ENCODE measurements at places on chromosomes 5 and 9.

GRCh38 chr5:154706416-154706815, 48.8 kb upstream of the LARP1 start:
- DNase-seq = no peak

DNA sequence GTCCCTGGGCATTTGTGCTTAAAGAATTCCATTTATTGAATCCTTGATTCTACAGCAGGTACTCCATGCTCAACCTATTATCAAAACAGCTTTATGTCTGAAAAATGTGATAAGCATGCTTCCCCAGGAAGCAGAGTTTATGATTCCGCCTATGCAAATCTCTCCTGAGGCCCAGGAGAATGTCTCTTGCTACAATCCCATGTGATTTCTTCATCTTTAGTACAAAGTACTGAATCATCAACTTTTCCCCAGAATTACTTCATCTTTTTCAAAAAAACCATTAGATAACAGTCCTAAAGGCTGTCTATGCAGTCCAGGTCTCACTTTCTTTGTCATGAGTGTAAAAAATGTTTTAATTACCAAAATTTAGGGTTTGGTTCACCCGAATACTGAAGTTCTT, 130.2 kb upstream of the ADAMTSL1 start:
- peak; percentile 57 for DNase-seq

DNA sequence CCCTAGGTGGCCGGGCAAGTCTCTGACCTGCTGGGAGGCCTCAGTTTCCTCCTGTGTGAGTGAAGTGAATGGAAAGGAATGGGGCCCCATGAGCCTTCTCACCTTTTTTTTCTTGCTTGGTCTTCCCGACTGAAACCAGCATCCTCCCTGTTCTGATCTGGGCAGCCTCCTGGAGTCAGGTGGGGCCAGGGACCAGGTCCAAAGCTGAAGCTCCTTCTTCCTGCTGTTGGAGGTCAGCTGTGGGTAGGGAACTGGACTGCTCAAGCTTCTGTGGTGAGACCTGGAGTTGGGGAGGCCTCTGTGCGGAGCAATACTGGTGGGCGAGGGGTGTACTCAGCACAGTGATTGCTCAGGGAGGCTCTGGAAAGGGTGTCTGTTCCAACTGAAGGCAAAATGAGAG, 99.7 kb downstream of the PCSK1 start:
- DNase-seq = no peak

DNA sequence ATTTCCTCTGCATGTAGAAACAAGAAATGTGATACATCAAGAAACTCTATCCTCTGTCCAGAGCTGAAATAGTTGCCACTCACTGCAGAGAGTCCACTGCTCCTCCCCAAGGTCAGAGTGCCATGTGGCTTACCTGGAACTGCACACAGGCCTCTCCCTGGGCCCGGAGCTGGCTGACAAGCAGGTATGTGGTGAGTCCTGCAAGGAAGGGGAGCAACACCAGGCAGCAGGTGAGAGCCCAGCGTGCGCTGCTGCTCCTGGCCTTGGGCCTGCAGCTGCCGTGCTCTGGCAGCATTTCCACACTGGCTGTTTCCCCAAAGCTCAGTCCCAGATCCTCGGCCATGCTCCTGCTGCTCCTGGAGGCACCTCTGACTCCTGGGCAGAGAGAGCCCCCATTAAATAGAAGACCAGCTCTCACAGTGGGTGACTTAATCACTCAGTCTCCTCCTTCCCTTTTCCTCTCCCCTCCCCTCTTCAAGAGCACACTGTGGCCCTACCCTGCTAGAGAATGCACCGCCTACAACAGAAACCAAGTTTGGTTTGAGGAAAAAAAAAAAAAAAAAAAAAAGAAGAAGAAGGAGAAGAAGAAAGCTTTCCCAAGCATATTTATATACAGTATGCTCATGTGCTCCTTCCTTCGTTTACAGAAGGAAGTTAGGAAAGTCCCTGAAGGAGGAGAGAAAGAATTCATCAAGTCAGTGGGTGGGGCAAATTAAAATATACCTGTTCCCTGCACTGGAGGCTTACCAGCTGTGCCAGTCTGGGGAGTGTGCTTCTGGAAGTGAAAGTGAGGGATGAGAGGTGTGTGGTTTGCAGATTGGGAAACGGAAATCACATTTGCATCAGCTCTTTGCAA, at the start of gene TNFSF15:
Gene TNFSF15, minus strand, starts transcription at position 370 of the 856 bp plus-strand sequence. Its CDS starts 27 bp downstream, at position 343.
- peak; percentile 19 for DNase-seq

GRCh38 chr5:154228696-154229095, 38.2 kb downstream of the GALNT10 start:
- no peak for DNase-seq

GRCh38 chr5:98318386-98318785, 455.1 kb upstream of the RGMB start:
- no peak for DNase-seq

- no peak for DNase-seq
These were observed 68.0 kb upstream of the TBC1D9B start for GRCh38 chr5:179975713-179976134.

DNA sequence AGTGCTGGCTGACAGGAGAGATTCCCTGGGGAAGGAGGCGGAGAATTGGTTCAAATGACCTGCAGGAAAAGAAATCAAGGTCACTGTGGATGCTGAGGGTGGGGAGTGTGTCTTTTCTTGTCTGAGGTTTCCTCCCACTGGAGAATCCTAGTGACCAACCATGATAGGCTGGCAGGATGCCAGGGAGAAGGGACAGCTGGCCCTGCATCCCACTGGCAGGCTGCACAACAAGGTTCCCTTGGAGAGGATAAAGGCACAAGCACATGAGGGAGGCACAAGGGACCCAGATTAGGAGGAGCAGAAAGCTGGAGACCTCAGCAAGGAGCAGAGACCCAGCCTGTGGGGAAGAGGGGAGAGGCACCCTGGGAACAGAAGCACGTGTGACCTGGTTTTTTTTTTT, 11.4 kb upstream of the ZDHHC12 start:
- DNase-seq = no peak

DNA sequence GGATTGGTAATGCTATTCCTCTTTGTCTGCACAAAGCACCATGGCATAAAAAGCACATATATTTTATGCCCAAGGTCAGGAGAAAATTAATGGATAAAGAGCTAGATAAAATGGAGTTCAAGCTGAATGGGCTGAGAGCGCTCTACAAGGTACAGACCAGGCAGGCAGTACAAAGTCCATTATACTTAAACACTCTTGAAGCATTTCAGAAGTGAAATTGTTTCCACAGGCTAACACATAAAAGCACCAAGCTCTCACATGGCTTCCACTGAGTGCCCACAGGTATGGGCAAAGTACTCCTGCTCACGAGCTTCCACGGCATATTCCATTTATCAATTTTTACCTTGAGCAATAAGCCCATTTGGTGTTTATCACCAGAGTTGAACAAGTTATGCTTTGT, 771.2 kb upstream of the DMAC1 start:
- no peak for DNase-seq

DNA sequence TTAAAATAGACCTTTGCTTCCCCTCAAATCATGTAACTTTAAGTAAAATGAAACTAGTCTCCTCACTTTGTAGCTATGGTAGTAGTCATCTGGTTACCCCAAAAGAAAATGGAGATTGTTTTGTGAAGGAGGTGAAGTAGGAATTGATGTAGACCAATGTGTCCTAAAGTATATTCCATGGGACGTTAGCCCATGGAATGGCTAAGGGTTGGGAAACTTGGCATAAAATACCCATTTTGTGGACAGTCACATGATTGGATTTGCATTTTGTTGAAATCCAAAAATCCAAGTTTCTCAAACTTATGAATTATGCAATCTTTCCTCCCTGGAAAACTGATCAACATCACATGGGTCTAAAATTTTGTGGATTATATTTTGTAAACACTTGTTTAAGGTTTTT, 290.6 kb downstream of the OSTF1 start:
- DNase-seq = no peak

DNA sequence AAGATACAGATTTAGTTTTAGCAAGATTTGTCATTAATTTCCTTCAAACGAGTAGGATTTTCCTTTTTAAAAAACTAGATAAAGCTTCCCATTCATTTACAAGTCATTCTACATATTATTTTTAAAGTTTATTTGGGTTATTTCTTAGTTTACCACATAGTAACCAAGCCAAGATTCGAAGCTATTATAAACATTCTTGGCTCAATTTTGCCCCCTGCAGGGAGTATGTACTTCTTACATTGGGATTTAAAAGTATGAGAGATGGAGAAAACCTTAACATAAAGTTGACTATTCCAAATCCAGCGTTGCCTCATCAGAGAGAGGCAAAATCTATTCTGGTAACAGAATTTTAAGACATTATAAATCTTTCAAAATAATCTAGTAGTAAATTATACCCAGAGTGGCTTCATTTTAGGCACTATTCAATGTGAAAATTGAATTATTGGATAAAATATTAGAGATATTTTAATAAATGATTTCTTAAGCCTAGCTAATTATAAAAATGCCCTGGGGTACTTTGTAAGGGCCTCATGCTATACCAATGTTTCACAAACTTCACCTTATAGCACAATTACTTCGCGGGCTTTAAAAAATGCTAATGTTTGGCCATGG, 39.1 kb downstream of the FBN2 start:
- DNase-seq = peak; percentile 27

GRCh38 chr9:136338511-136338910, 11.2 kb downstream of the GPSM1 start:
- no peak for DNase-seq

DNA sequence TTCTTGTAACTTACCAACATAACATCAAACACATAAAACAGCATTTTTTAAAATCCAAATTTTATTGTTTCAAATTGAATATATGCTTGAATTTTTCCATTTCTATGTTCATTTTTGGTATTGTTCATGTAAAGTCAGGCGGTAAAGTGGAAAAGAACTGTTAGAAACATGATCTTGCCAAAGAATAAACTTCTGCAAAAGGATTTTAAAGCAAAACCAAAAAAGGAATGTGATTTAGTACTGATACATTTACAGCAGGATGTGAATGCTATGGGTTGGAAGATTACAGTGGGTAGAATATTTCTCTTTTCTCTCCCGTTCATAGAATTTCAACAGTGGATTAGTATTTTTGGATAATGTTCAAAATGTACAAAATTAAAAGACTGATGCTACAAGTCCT, 277.2 kb upstream of the MPDZ start:
- DNase-seq = no peak

GRCh38 chr5:123285122-123286023, 137.8 kb downstream of the CEP120 start:
- peak; percentile 36 for DNase-seq

DNA sequence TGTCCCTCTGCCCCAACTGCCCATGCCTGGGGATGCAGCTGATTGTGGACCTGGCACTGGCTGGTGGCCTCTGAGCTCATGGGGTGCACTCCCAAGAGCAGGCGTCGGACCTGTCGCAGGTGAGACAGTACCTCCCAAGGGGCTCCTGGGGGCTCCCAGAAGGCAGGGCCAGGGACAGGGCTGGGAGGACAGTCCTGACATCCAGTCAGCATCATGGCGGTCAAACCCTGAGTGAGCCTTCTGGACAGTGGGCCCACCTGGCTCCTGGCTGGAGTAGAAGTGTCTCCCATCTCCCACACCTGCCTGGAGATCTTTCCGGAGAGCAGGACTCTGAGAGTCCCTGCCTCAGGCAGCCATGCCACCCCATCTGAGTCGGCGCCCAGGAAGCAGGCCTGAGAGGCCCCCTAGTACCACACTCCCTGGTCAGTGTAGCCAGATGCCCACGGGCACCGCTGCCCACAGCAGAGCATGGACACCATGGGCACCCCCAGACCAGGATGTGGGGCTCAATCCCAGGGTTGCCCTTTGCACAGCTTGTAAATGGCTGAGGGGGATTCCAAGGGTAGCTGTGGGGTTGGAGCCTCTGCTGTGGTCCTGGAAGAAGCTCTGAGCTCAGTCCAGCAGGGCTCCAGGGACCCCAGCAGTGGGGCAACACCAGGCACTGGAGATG, 6.6 kb downstream of the LCN9 start:
- DNase-seq = no peak

DNA sequence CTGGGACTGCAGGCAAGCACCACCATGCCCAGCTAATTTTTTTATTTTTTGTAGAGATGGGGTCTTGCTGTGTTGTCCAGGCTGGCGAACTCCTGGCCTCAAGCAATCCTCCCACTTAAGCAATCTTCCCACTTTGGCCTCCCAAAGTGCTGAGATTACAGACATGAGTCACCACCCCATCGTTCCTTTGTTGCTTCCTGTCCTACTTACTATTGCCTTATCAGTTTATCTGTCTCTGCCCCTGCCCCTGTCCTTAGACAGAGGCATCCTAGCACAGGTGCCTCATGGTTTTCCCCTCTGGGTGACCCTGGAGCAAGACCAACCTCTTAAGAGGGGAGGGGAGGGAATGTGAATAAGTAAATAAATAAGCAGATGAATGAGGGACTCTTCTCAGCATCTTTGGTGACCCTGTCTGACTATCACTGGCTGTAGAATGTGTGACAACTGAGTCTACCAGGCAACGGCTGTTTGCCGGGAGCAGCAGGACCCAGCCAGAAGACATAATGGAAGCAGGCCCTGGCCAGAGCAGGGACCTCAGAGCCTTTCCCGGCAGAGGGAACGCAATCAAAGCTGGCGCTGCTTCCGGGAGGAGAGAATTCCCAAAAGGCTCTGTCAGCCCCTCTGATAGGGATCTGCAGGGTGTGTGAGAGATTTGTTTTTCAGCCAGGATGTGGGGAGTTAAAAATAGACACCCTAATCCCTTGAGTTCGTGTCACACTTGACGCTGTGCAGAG, 43.8 kb upstream of the DAB2IP start:
- DNase-seq = peak; percentile 32

DNA sequence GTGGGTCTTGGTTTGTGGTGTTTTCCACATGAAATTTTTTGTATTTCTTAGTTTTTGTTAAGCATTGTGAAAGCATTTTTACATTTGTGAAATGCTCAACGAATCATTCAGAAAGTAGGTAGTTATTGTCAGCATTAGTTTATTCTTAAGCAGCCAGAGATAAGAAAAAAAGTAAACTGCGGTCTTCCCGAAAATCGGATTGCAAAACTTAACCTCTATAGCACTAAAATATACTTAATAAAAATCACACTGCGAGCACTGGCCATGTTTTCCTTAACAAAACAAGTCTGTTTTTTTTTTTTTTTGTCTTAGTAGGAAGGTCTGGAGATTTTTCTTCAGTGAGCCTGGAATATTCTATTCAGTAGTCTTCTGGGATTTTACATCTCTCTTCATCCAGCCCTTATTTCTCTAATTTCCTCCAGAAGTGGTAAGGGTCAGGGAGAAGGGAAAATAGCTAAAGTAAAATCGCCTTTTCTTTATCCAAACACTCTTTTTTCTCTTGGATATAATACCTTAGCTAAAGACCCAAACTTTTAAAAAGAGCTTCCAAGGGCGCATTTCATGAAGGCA, 289.9 kb downstream of the DMAC1 start:
- no peak for DNase-seq

- no peak for DNase-seq
These were observed 168.3 kb upstream of the TLE4 start for GRCh38 chr9:79403495-79403894.

DNA sequence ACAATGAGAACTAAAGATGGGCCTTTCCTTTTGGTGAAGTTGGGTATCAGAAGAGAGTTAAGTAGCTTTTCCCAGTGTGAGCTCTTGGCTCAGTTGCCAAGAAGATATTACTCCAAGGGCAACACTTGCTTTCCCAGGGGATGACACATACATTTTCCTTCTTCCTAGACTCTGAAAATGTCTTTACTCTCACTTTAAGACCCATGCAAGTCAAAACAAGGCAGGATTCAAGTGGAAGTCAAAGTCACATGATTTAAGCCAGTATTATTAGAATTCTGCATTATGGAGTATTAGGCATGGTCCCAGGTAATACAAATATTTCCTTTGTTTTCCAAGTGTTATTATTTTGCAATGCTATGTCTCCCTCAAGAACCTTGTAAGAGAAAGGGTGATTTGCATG, 175.1 kb downstream of the PPP2R2B start:
- no peak for DNase-seq

- peak; percentile 97 for DNase-seq
These were observed 17.9 kb upstream of the EGFL7 start for GRCh38 chr9:136644593-136645351.

- DNase-seq = peak; percentile 63
These were observed 38.9 kb upstream of the NR3C1 start for GRCh38 chr5:143442385-143442784.

Measured in AG20443 (cell line).